ENCODE measurements at places on chromosomes 2 and 18. TPM values are rescaled to one million over a fixed set of nuclear protein-coding genes. Genes with fewer than 3 reads are reported as not detected.
A peak's percentile ranks its signal among the peaks of the same experiment; 100 is the strongest.

The REG3A gene
- total RNA-seq: not detected

The ERFE gene
- not detected for total RNA-seq

The C1D gene
- 13.4 TPM for total RNA-seq

The CFAP221 gene
- total RNA-seq: not detected

The ABCB11 gene
- total RNA-seq: not detected

The HOXD3 gene
- not detected for total RNA-seq

The OXER1 gene
- not detected for total RNA-seq

The CCL20 gene
- total RNA-seq: 2.6 TPM

The PHLPP1 gene
- 7.8 TPM for total RNA-seq

The AQP12A gene
- not detected for total RNA-seq

The GPC1 gene
- total RNA-seq: 1.1 TPM

The MAB21L4 gene
- total RNA-seq: not detected

The C2orf68 gene
- 87.3 TPM for total RNA-seq

The CHRND gene
- total RNA-seq: not detected

The SULT1C2 gene
- 0.06 TPM for total RNA-seq

The NCK2 gene
- 98.6 TPM for total RNA-seq

The LINC00305 gene
- not detected for total RNA-seq

The FAM161A gene
- total RNA-seq: 4.9 TPM

- DNase-seq: no peak
These were observed 48.0 kb upstream of the MRPL33 start for GRCh38 chr2:27723372-27724144.

GRCh38 chr2:73260338-73260984, 23.8 kb downstream of the FBXO41 start:
- no peak for DNase-seq

DNA sequence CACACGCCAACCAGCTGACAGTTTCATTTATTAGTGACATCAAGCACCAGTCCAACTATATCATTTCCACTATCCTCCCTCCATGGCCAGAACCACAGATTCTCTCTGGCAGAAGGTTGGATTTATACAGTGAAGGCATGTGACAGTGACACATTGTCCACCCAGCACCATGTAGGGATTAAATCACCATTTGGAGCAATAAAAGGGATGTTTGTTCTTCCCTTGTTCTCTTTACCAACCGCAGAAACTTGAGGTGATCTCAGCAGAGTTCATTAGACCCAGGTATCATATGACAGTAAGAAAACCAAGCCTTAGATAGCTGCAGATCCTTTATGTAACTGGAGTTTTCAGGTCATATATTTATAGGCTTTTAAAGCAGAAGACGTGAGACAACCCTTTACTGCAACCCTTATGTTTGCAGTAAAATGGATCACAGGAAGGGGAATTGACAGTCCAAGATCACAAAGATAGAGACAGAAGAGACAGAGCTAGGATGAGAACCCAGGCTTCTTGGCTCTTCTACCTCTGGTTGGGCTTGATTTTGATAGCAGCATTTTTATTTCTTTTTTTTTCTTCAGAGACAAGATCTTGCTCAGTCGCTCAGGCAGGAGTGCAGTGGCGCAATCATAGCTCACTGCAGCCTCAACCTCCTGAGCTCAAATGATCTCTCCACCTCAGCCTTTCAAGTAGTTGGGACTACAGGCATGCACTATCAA, 80.1 kb downstream of the XDH start:
- DNase-seq: no peak

DNA sequence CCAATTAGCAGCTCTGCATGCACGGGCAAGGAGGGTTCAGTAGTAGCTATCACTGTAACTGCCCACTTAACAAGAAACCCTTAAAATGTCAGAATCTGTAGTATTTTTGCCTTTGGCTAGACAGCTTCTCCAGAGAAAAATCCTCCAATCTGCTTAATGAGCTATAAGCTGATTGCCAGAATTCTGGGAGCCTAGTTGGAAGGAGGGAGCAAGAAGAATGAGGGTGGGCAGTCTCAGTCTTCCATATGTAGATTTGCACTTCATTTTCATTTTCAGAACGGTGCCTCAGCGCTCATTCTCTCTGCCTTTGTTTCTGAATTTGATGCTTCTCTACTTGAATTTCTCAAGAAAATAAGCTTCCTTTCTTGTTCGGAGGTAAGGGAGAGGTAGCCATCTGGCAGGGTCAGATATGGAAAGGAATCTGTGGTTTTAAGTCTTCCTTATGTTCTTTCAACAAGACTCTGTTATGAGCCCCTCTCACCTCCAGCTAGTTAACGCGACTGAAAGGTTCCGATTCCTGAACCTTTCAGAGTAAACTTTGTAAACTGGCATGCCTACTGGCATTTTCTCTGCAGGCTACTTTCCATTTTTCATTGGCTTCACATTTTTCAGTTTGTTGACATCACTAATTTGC, 53.5 kb downstream of the HNRNPLL start:
- DNase-seq: no peak

DNA sequence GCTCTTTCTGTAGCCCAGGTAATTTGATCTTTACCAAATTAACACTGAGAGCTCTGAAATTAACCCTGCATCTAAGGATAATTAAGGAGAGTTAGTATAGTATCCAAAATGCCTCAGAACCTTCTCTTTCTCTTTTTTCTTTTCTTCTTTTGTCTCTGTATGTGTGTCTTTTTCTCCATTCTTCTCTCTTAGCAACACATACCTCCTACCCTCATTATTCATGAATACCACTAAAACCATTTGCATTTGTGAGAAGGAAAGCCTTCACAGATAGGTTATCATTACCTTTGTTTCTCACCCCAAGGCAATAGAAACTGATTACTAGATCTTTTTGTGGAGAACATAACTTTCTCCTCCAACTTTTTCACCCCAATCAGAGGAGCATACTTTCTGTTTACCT, 376.5 kb upstream of the NXPH2 start:
- no peak for DNase-seq

DNA sequence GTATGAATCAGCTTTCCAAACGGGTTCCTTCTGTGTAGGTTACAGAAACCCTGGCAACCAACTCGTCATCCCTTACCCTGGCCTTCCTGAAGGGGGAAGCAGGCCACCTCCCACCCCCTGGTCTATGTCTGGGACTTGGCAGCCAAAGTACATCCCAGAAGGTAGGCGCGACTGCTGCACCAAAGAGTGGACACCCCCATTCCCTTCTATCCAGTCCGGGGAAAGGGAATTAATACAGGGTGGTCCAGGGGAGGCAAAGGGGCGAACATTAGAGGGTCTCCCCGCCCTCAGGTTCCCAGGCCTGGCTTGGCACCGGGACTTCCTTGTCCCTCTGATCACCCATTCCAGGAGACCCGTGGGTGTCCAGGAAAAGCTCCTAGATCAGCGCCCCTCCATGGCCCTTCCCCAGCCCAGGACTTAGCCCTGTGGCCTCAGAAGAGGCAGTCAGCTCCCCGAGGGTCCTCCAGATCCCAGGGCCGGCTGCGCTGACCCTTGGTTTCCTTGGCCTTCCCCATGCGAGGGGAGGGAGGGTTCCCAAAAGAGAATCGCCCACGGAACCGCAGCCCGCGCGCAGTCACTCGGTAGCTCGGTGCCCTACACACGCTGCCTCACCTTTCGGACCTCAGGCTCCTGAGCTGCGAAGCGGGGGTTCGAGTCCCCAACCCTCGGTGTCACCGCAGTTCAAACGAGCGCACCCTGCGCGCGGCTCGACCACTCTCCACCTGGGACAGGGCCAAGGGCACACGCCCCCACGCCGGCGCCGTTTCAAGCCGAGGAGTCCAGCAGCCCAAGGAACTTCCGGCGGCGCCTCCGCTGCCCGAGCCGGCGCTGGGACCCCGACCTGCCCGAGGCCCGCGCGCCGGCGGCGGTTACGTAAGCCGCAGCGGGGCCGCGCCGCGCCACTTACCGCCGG, at the start of gene PER2:
PER2 (minus strand) TSS at position 874 of the 913 bp plus-strand sequence. CDS start 10,674 bp downstream, outside the sequence.
- DNase-seq: peak; percentile 24

DNA sequence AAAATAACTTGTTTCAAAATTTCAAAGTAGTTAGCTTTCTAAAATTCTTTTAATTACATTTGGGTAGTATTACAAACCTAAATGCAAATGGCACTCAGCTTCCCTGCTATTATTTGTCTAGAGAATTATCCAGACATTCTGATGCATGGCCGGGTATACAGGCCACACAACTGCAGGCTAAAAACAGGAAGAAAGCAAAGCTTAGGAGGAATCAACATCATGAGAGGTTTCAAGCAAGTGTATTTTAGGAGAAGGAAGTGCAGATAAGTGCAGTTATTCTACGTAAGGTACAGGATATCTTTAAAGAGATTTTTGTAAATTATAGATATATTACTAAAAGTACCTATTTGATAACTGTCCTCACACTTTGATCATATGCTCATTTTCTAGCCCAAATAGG, 46.8 kb upstream of the RNU4ATAC start:
- DNase-seq: no peak

DNA sequence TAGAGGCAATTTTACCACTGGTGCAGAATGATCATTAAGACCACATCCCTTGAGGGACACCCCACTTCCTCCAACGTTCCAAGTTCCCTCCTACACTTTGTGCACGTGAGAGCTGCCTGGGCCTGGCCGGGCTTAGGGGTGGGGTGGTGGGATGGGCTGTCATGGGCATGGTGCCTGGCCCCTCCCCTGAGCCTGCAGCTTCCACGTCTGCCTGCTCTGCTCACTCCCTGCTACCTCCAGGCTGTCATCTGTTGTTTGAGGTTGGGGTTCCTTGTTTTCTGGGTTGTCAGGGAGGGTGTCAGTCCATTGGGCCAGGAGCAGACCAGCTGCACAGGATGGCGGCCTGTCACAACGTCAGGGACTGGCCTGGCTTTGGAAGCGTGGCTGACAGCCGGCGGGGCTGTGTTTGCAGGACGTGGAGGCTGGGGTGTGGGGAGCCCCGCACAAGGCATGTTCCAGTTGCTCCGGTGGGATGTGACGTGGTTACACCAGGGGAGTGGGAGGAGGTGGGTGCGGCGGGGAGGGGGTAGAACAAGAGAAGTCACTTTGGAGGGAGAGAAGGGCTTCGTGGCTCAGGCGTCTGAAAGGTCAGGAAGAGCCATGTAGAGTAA, 72.3 kb downstream of the RTP5 start:
- no peak for DNase-seq

- DNase-seq: no peak
These were observed 25.6 kb downstream of the ZNF236 start for GRCh38 chr18:76847916-76848315.

DNA sequence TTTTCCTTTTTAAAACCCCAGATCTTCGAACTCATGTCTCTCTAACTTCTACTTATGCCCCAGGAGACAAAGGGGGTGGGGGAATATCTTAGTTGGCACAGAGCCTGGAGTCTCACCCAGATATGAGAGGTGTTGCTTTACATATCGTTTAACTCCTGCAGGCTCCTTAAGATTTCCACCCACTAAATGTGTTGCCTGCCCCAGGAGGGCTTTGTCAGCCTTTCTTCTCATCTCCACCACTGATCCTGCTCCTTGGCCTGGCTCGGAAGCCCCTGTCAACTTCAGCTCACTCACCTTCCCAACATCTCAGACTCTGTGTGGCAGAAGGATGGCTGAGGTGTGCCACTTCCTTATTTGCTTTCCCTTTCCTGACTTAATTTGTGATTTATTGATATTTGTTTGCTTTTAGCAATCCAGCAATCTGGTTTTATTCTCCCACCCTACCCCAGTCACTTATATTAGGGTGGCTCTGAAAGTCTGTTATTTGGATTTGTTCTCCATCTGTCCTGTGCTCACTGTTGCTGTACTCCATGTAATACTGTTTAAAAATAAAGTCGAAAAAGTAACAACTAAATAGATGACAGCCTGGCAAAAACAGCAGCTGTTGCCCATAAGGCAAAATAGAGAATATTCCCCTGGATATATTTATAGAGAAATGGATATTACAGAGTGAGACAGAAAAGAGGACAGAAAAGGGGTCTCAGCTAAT, 200.6 kb downstream of the ZBTB7C start:
- DNase-seq: no peak
